ENCODE measurements at places on chromosomes 6 and 20.

DNA sequence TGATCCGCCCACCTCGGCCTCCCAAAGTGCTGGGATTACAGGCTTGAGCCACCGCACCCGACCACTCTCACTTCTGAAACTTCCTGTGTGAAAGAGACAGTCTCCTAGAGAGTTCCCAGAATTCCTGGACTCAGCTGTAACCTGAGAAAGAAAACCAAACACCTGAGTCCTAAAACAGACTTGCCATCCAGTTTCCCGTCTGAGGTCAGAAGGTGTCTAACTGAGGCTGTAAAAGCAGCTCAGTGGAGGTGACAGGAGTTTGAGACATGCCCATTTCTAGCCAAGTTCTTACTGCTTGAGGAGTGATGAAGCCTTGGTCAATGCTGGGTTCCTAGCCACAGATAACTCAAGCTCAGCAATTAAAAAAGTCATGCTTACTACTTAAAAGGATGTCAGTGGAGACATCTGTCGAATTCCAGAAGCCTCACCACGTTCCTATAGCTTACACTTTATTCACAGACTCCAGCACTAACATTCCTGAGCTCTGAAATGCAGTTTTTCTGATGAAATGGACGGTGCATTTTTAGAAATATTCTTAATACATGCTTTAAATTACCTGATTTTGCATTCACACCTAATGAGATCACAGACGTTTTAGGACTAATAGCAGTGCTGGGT lies 6.1 kb downstream of the UQCC2 start:
- no peak for DNase-seq

GRCh38 chr6:159973951-159974350 lies 5.1 kb downstream of the IGF2R start:
- DNase-seq: no peak

- DNase-seq: no peak
Measured at GRCh38 chr6:110408901-110409300, 6.5 kb downstream of the DDO start.

- no peak for DNase-seq
Measured at GRCh38 chr6:158460602-158461169, 99.2 kb upstream of the TMEM181 start.

DNA sequence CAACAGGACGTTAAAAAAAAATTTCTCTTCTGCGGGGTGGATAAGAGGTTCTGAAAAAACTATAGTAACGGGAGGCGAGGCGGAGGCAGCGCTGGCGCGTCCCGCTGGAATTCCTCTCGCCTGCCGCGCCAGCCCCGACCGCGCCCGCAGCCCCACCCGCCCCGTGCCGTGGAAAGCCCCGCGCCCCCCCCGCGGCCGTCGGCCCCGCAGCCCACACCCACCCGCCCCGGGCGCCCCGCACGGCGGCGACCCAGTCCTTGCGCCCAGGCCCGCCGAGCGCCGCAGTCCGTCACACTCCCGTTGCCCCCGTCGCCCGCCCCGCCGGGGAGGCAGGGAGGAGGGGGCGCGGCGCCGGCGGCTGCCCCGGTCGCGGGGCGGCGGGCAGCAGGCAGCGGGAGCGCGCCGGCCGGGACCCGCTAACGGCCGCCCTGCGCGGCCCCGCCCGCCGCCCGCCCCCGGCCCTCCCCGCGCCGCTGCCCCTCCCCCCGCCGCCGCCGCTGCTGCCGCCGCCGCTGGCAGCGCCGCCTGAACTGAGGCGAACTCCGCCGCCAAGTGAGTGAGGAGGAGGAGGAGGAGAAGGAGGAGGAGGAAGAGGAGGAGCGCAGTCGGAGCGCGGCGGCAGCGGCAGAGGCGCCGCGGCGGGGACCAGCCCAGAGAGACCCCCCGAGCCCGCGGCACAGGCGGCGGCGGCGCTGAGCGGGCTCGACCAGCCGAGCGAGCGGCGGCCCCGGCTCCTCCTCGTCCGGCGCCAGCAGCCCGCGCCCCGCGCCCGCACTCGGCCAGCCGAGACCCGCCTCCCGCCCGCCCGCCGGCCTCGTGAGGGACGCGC lies at the start of gene QKI:
Gene QKI (plus strand): TSS at position 602 of the 829 bp plus-strand sequence. CDS start 476 bp downstream, outside the sequence.
- DNase-seq: peak; percentile 11

GRCh38 chr20:54848262-54848661 lies 372.9 kb downstream of the DOK5 start:
- no peak for DNase-seq

DNA sequence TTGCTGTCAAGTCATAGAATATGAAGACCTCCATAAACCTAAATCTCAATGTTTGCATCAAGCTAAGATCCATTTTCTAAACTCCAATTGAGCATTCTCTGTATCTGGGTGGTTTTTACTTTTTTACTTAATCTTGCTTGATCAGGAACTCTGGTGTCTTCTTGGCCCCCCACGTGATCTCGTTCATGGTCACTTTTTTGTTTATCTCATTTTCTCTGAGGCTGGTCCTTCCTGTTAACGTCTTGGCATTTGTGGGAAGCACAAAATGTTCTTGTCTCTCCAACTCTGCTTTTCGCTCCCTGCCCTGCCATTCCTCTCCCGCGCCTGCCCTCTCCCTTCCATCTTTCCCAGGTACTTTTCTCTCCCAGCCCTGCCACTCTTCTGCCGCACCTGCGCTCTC lies 14.0 kb upstream of the MAPRE1 start:
- no peak for DNase-seq
